Cardiac muscle cell (in vitro differentiated cells and primary cell): ENCODE measurements at places on chromosomes 12 and 14.

DNA sequence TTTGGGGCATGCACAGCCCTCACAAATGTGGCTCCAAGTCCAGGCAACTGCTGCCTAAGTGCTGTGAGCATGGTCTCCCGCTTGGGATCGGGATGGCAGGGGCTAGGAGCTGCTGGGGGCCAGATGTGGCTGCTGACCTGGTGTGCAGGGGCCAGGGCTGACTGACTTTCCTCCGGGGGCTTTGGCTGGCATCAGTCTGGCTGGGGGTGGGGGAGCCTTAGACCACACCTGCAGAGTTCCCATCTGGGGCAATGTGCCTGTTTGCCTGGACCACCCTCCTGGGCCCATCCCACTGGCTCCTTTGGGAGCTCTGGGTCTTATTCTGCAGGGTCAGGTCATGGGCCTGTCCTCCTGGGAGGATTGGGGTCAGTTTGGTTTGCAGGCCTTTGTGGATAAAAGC is 90.5 kb downstream of the TSPAN9 start:
- DNase-seq: no peak

GRCh38 chr12:11477110-11477509 is 81.7 kb upstream of the PRB2 start:
- DNase-seq: no peak

DNA sequence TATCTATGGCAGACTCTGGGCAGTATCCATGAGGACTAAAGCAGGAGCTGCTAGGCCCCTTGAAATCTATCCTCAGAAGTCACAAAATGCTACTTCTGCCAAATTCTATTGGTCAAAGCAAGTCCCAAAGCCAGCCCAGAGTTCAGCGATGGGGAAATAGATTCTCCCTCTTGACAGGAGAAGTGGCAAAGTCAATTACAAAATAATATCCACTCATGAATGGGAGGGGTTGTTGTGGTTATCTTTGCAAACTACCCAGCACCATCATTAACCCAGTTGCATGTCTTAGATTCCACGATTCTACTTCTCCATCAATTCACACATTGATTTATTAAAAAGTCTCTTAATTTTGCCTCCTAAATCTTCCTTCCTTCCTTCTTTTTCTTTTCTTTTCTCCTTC is 30.7 kb upstream of the STXBP6 start:
- DNase-seq: no peak

GRCh38 chr14:58637040-58637390 is 747 bp upstream of the DACT1 start:
- peak; percentile 58 for DNase-seq

DNA sequence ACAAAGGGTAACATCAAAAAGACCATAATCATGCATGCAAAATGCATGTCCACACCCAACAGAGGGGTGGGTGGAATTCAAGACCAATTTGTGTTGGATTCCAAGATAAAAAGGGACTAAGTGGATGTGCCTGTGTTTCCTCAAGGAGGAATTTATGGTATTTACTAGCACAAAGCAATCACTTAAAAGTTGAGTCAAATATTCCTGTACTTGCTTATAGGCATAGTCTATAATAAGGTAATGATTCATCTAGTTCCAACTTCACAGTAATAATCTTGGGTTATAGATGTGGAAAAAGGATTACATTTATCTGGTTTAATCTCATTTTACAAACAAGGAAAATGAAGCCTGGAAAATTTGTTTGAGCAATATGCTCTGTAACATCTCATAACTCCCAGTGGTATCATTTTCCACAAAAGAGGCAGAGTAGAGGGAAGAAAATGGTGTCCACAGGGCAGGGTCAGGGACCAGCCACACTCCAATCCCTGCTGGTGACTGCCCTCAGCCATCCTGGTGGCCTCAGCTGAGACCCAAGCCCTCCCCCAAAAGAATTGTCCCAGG is 80.8 kb upstream of the REP15 start:
- DNase-seq: peak; percentile 27

GRCh38 chr14:70713511-70713916 is 71.8 kb downstream of the TTC9 start:
- no peak for DNase-seq
